NCI-H1092 treated with DMSO at 0.1 percent for 48 hours (cell line): ENCODE measurements at places on chromosomes 7 and 10.
A peak's percentile ranks its signal among the peaks of the same experiment; 100 is the strongest.

GRCh38 chr7:139598642-139599041 is 75.2 kb downstream of the CLEC2L start:
- DNase-seq = peak; percentile 20

DNA sequence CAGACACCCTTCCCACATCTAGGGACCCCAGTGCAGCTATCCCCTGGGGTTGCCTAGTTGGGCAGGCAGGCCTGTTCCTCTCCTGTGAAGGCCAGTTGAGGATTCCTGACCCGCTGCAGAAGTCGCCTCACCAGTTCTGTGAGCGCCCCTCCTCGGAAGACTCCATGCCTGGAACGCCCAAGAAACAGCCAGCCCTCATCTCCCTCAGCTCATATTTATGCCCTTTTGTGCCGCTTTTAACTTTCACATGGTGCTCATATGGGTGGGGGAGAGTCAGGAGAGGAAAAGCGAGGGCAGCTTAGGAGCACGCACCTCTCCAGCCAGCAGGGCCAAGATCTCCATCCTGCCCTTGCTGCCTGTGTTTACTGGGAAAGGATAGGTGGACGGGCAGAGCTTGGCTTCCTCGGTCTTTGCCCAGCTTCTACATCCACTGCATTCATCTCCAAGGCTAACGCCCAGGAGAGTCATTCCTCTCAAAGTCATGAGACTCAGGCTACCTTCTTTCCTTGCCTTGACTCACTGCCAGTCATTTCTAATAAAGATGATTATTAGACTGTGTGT is 286.6 kb downstream of the USP6NL start:
- DNase-seq = no peak

DNA sequence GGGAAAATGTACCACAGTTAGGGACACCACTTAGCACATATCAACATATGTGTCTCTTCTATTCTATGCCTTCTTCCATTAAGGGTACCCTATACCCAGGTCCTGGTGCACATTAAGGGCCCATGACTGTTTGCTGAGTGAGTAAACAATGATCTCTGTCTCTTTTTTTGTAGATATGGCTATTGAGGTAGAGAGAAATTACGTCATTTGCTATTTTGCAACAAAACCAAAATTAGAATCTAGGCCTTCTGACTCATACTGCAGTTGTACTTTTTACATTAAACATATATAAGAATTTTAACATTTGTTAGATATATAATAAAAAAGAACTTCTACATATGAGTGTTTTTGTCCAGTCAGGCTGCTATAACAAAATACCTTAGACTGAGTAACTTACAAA is 683.2 kb upstream of the LRRN3 start:
- DNase-seq = no peak

- no peak for DNase-seq
These were observed 46.2 kb downstream of the WDR37 start for GRCh38 chr10:1102416-1102815.

DNA sequence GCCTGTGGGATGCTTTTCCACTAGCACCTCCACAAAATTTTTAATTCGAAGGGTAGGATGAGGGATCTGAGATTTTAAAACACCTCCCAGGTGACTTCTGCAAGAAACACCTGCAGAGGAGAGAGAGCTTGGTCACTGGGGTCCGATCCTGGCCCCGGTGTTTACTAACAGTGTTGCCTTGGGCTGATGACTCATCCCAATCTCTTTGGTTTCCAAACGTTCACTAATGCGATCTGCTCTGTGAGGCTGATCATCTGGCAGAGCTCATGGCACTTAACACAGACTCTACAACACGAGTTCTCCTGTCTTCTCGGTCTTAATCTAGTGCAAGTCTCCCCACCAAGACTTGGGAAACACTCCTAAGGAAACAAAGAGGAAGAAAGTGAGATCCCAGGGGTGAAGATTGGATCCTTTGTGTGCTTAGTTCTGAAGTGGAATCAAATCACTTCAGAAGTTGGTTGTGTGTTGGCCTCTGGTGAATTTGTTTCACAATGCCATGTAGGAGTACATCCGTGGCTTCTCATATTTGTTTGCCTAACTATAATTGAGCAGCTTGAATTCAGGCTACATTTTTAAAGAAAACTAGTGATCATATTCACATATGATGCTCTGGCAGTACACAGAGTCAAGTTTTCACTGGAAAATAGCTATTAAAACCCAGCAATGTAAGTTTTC is 407.9 kb downstream of the NRG3 start:
- no peak for DNase-seq

- no peak for DNase-seq
These were observed 17.0 kb downstream of the ATE1 start for GRCh38 chr10:121910673-121911420.

- no peak for DNase-seq
These were observed 146.5 kb downstream of the PHF14 start for GRCh38 chr7:11120068-11120664.

DNA sequence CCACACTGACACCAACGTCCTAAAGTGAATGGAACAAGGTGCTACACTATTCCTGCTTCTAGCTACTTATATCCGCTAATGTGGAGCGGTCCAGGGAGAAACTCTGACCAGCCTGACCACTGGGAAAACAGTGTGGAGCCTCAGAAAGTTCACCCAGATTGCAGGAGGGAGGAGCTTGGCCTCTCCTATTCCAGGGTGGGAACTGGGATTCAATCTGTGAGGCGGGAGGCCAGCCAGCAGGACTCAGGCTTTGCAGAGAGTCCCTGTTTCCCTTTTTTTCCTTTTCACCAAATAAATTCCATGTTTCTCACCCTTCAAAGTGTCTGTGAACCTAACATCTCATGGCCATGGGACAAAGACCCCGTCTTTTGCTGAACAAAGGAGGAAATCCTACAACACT is 86.4 kb upstream of the SEMA3C start:
- no peak for DNase-seq

- no peak for DNase-seq
These were observed 81.4 kb upstream of the FAM133B start for GRCh38 chr7:92671505-92672169.

DNA sequence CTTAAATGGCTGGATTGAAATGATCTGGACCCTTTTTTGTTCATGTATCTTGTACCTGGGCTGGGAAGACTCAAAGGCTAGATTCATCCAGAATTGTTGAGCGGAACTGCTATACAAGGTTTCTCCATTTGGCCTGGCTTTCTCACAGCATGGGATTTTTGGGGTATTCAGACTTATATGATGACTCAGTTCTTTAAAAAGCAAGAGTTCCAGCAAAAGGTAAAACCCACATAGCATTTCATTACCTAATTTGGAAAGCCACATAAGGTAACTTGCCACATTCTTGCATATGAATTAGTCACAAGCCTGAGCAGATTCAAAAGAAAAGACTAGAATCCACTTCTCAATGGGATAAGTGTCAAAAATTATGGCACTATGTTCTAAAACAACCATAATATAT is 137.4 kb downstream of the HGF start:
- no peak for DNase-seq

- DNase-seq = no peak
These were observed 45.2 kb downstream of the PNLIPRP3 start for GRCh38 chr10:116472891-116473290.

GRCh38 chr7:8396294-8396693 is 37.1 kb upstream of the NXPH1 start:
- no peak for DNase-seq

DNA sequence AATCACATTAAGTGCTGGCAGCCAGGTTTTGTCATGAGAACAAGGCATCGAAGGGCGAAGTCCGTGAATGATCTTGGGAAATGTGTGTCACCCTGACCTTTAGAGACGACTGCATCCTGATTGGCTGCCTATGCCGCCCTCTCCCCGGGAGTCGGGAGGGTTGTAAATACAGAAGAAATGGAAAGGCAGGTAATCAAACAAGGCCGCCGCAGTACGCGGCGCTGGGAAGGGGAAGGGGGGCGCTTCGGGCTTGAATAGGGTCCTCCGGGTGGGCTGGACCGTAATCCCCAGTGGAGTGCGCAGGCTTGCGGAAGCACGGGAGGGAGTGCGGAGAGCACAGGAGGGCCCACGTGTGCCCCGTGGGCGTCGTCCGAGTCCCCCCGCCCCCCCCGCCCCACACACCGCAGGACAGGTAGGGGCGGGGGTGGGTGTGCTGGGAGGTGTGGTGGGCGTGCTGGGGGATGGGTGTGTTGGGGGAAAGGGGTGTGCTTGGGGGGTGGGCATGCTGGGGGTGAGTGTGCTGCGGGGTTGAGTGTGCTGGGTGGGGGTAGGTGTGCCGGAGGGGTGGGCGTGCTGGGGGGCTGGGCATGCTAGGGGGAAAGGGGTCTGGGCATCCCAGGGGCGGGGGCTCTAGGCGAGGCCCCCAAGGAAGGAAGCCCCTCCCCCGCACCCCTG is 169.4 kb downstream of the ARHGAP12 start:
- peak; percentile 71 for DNase-seq

GRCh38 chr7:49432254-49432653 is 341.2 kb upstream of the VWC2 start:
- DNase-seq = no peak

- no peak for DNase-seq
These were observed 1.2 kb downstream of the MCU start for GRCh38 chr10:72692994-72693781.

DNA sequence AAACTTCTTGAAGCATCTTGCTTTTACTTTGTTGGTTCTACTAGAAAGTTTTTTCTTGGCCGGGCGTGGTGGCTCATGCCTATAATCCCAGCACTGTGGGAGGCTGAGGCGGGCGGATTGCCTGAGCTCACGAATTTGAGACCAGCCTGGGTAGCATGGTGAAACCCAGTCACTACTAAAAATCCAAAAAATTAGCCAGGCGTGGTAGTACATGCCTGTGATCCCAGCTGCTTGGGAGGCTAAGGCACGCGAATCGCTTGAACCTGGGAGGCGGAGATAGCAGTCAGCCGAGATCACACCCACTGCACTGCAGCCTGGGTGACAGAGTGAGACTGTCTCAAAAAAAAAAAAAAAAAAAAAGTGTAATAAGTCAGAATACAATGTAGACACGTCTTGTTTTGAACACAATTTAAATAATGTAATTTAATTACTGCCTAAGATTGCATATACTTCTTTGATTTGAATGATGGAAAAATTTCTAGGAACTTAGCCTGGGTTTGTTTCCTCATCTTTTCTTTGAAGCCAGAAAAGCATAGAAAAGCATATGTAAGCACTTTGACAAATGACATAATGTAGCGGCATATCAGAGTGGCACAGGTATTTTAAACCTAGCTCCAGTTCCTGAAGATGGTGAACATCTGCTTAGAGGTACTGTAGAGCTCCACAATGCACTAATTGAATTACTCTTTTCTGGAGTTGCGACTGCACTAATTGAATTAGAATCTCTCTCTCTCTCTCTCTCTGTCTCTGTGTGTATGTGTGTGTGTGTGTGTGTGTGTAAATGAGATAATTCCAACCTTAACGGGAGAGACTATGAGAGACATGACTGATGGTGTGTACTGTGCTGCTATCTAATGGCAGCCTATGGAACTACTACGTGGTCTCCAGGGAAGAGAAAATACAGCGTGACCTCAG is 87.8 kb downstream of the BTRC start:
- DNase-seq = peak; percentile 68

DNA sequence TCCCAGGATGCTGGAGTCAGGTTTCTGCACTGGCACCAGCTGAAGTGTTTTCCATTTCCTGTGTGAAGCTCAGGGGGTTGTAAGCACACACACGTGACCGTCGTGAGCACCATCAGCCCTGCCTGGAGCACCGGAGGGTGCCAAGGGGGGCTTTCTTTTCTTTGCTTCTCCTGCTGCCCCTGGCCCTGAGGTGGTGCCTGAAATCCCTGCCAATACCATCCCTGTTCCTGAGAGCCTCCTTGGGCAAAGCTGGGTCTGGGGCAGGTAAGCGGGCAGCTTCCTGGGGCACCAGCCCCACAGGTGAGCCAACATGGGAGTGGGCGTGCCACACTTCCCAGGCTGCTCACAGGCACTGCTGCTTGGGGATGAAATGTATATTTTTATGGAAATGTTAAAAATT is 593.6 kb downstream of the DNAJB6 start:
- peak; percentile 85 for DNase-seq

GRCh38 chr10:28679581-28680357 is 2.4 kb downstream of the BAMBI start:
- DNase-seq = no peak

- no peak for DNase-seq
These were observed 32.0 kb downstream of the STRA8 start for GRCh38 chr7:135265637-135266036.

- DNase-seq = no peak
These were observed 493.1 kb downstream of the REEP3 start for GRCh38 chr10:64014281-64014680.

GRCh38 chr10:100174699-100175677 is 10.8 kb downstream of the ERLIN1 start:
- DNase-seq = no peak

DNA sequence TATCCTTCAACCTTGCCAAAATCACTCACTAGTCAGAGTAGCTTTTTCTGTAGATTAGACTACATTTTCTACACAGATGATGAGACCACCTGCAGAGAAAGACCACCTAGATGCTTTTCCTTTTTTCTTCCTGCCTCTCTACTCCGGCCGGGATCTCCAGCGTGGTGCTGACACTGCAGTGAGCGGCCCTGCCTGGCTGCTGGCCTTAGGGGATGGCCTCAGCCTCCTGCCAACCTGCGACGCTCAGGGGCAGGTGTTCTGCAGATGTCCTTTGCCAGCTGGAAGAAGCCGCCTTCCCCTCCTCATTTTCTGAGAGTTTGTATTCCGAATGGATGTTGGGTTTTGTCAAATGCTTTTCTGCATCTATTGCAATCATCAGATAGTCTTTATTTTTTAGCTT is 43.5 kb upstream of the NKX6-2 start:
- peak; percentile 6 for DNase-seq

DNA sequence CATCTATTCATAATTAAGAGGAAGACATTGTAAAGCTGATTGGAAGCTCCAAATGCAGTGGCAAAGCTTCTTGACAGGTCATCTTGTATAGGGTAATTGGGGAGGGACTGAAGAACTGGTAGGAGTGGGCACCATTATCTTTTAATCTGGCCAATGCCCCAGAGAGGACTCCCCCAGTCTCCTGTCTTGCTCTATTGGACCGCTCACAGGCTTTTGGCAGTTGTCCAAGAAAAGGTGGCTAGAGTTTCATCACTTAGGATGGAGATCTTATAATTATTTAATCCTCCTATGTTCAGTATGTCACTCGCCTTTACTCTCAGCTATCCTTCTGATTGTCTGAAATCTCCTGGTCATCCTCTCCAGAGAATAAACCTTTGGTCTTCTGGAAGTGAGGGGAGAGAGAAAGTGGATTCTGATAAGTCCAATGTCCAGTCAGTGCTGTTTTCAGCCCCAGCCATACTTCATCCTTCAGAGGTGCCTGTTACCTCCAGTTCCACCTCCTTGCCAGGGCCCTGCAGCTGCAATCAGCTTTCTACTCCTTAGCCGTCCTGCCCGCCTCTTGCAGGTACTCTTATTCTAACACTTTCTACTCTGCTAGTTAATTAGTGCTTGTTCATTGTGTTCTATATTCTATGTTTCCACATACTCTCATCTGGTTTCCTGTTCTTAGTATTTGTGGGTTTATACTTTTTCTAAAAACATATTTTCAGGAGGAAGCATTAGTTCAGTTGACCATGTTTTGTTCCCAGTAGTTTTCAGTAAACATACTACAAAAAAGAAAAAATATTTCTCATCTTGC is 241.6 kb downstream of the NSUN6 start:
- no peak for DNase-seq

GRCh38 chr7:23246555-23246954 is at the start of gene GPNMB:
Gene GPNMB (plus strand): TSS chr7:23246775. CDS start chr7:23246858, 83 bp downstream.
- no peak for DNase-seq
